SW480 (cell line): ENCODE measurements at places on chromosomes 5 and 9.

- DNase-seq = no peak
These were observed 1070.2 kb upstream of the ACO1 start for GRCh38 chr9:31314241-31314640.

DNA sequence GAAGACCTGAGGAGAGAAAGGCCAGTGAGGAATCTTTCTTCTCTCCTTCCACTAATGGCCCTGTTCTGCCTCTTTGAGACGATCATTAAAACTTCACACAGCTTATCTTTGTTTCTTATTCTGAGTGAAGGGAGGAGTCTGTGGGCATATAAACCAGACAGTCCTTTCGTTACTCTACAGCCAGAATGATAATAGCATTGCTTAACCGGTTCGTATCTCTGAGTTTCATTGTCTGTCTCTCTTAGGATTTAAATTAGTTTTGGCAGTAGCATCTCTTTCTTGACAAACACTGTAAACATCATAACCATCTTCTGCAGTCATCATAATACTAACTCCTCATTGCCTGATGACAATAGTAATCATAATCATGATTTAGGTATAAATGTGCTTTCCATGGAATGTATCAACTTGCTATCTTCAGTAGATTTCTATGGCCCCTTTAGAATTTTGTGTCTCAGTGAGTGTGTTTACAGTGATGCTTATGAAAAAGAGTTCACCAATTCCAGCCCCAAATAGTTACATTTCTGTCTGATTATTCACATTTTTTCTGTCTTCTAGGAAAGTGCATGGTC, 618.8 kb upstream of the KLF4 start:
- no peak for DNase-seq

GRCh38 chr5:116557669-116558271, 16.9 kb downstream of the SEMA6A start:
- DNase-seq = peak; percentile 59

GRCh38 chr5:141003791-141004611, 37.7 kb downstream of the PCDHAC2 start:
- peak; percentile 93 for DNase-seq

GRCh38 chr5:4373051-4373820, 766.9 kb upstream of the ADAMTS16 start:
- DNase-seq = peak; percentile 55

DNA sequence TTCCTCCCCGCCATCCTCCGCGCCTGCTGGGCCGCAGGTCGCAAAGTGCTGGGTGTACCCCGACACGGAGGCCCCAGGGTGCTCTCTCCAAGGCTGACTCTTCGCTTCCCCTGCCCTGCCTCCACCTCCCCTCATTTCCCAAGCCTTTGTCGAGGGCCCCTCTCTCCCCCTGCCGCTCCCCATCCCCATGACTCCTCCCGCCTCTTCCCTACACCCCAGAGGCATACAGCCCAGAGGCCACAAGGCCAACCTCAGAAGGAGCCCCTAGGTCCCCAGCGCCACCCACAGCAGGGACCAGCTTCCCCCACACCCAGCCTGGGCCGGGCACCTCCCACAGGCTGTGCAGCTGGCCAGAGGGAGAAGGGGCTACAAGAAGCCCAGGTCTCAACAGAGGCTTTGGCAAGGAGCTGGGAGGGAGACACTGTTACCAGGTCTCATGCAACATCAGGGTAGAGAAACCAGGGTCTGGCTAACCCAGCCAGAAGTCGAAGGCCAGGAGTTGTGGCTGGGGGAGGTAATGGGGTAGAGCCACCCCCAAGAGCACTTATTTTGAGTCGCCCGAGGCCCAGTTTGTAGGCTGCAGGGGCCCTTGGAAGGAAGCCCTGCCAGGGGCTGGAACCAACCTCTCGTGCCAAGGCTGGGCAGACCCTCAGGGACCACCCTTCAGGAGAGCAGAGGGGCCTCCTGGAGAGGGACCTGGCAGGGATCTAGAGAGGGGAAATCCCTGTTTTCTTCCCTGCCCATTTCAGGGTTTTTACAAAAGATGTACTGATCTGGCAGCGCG, 24.5 kb upstream of the SARDH start:
- no peak for DNase-seq

DNA sequence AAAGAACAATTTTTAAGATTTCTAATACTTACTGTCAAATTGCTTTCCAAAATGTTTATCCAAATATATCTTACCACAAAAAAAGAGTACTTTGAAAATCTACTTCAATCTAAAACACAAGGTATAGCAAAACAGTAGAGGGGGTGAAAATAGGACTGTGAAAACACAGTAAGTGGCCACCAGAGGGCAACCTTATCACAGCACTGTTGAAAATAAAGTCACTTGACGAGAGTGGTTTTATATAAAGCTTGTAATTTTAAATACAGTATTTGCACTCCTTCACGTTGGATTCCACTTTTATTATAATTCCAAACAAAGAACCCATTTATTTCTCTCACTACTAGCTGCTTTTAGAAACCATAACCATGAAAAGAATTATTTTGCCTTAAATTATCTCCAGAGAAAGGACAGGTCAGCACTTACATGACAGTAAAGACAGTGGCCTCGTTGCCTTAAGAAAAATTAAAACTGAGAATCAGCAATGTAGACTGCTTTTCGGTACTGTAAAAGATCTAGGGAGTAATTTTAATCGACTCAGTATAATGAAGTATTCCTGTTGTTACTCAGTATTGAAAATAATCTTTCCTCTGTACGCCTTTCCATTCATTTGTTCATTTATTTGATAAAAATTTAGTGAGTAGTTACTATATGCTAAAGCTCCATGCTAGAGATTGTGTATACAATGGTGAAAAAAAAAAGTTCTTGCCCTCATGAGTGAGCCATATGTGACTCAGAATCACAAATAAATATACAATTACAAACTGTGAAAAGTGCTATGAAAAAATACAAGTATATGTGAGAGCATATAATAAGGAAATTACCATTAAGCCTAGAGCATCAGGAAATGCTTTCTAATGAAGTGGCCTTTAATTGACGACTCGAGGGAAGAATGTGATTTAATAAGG, 40.0 kb upstream of the CDK5RAP2 start:
- peak; percentile 67 for DNase-seq

DNA sequence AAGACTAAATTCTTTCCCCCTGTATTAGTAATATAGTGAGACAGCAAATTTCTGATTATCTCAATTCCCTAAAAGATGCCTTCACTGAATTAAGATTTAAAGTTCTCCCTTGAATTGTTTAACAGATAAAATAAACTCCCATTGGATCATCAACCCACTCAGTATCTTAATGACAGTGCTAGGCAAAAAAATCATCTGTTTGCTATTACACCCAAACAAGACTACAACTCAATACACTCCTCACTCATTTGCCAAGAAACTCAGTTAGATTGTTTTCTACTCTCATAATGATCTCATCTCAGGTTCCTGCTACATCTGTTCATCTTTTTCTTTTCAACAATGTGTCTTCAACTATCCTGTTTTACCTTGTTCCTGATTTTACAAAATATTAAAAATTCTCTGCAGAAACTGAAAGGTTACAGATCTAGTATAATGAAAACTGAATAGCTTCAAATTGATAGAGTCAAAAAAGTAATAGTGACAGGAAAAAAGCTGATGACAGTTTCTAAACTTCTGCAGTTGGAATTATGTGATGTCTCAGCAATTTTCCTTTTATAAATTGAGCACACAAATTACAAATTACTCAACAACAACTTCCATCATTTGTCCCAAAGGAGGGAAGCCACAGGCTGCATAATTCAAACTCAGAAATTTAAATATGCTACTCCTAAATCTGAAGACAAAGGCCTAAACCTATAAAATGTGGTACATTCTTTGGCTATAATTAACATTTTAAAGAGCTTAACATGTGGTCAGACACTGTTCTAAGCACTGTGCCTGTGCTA, 39.4 kb downstream of the HOMER1 start:
- DNase-seq = no peak

GRCh38 chr9:128636556-128637530, 19.8 kb downstream of the DYNC2I2 start:
- DNase-seq = no peak

DNA sequence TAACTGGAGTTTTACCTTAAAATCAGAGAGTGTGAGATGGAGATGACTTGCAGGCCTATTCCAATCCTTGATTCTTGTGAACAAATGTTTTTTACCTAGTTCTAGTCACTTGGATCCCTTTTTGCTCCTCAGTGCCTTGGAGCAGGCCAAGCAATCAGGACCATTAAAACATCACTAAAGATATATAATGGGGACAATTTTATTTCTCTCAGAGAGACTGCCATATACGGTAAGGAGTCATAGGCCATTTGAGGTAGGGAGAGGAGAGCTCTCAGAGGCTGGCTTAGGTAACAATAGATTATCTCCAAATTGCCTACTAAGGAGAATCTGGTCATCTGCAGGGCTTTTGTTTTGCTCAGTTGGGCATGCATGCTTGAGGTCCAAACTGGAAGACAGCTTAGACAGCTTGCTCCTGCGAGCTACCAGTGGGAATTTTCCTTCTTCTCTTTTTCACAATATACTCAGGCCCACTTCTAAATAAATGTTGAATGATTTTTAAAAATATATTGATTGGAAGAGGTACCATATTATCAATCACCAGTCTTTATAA, 44.0 kb downstream of the FREM1 start:
- DNase-seq = no peak

GRCh38 chr9:71806901-71807307, 38.6 kb upstream of the CEMIP2 start:
- DNase-seq = peak; percentile 86

- DNase-seq = peak; percentile 44
These were observed 52.2 kb upstream of the DAB2IP start for GRCh38 chr9:121598965-121599871.

DNA sequence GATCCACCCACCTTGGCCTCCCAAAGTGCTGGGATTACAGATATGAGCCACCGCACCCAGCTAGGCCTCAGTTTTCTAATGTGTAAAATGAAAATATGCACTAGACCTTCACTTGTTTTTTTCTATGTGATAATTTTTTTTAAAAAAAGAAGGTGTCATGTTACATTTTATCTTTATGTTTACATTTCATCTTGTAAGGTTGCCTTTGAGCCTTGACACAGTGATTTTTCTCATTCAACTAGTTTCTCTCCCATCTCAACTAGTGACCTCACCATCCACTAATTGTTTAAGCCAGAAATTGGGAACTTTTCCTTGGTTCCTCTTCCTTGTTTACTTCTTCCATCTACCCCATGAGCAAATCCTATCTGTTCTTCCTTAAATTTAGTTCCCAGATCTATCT, 21.5 kb downstream of the TMC1 start:
- DNase-seq = no peak

GRCh38 chr5:125054146-125054545, 307.7 kb upstream of the ZNF608 start:
- peak; percentile 14 for DNase-seq

DNA sequence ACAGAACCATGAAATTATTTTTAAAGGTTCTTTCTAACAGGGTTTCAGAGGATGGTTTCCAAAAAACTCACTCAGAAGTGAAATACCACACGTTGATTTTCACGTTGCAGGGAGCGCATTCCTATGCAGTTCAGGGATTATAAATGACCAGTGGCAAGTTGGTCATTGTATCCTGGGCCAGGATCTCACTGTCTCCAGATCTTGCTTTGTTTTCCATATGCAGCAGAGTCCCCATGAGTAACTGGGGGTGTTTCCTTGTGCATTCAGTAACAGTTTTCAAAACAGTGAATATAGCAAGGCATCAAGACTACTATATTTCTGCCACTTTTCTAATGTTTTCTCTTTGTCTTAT, 1064.9 kb upstream of the DMAC1 start:
- no peak for DNase-seq

DNA sequence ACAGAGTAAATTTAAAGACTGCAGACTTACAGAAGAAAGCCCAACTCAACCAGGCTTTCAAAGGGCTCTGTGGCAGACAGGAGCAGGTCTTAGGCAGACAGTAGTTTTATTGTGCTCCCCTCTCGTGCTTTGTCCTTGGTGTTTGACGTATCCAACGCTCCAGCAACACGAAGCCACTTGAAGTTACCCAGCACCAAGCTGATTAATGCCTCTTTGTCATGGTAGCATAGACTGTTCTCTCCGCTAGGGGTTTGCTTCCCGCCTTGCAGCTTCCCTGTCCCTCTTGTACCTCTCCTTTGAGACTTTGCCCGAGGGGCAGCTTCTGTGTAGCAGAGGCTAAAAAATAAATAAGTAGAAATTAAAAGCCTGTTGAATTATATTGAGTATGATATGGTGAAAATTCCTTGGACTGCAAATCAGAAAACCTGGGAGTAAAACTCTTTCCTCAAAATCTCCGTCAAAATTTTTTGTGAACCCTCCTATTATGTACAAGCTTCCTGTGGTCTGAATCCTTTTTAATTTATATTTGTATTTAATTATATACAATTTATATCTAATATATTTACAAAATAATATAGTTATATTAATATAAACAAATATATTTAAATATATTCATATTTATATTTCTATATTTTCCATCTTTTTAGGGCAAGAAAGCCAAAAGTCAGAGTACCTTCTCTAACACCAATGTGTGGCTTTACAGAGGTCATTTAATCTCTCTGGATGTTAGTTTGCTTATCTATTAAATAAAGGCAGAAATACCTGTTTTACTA, 405.4 kb downstream of the DMAC1 start:
- no peak for DNase-seq

DNA sequence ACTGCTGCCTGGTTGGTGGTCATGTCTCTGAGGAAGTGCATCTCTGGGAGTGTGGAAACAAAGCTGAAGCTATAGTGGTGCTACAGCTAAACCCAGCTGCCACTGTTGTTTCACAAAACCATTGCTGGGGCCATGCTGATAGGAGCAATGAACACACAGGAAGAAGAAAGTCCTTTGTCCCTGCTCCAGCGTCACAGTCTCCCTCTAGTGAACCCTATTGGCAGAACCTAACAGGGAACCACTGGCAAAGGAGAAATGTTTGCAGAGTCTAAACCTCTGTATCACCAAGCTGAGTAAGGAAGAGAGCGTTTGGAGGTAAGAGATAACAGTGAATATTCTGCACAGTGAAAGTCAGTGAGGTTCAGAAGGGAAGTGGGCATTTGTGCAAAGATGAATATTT, 244.0 kb downstream of the YTHDC2 start:
- DNase-seq = no peak

DNA sequence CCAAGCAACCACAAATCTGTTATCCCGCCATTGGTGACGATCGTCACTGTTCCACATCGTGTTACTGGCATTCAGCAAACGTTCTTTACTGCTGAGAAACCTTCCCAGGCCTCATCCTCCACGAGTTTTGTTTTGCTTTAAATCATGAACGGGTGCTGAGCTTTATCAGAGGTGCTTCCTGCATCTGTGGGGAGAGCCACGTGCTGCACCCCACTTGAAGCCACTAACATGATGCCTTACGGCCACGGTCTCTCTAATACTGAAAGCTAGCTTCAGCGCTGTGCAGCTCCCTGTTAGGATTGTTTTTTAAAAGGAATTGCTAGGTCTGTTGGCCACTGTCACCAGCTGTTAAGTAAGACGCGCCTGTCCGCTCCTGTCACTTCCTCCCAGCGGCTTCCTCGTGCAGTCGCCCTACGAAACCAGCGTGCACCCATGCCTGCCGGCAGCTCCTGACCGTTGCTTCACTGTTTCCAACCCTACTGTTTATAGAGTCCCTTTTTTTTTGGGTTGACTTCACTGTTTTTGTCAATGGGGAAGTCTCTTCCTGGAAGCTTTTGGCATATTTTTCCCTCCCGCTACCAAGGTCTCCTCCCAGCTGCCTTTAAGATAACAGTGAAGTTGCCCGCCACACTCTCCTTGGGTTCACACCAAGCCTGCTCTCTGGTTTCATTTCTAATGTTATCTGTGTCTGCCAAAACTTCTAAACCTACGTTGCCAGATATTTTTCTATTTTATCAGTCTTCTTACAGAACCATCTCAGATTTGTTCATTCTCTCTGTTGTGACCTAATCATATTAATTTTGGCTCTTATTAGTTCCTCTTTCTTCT, 20.3 kb downstream of the LPCAT1 start:
- no peak for DNase-seq

- no peak for DNase-seq
These were observed 41.8 kb upstream of the CDKN2B start for GRCh38 chr9:22050924-22051323.

GRCh38 chr5:173594061-173594460, 22.4 kb downstream of the BOD1 start:
- DNase-seq = no peak
